Activated naive CD4-positive, alpha-beta T cell (primary cell): ENCODE measurements at places on chromosomes 2 and 18.

DNA sequence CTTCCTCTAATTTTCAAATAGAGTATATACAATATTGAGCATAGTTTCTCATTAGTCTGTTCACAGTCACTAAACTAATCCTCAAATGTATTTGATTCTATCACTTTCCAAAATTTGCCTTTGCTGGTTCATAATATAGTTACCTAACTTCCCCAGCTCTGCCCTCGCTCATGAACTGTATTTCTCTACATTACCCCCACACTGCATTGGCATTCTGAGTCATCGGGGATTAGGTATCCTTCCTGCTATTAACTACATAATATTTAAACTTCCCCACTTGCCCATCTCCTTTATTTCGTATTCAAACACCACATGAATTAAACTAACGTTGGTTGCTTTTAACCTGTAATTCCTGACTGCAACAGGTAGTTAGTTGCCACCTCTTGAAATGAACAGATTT lies 14.8 kb upstream of the CLASP1 start:
- no peak for DNase-seq

- no peak for DNase-seq
These were observed 1074.4 kb upstream of the GYPC start for GRCh38 chr2:125581557-125581956.

GRCh38 chr18:58168993-58169392 lies 125.0 kb downstream of the NEDD4L start:
- DNase-seq, result no peak

- DNase-seq, result no peak
These were observed 702.2 kb upstream of the NRXN1 start for GRCh38 chr2:51734115-51734514.

DNA sequence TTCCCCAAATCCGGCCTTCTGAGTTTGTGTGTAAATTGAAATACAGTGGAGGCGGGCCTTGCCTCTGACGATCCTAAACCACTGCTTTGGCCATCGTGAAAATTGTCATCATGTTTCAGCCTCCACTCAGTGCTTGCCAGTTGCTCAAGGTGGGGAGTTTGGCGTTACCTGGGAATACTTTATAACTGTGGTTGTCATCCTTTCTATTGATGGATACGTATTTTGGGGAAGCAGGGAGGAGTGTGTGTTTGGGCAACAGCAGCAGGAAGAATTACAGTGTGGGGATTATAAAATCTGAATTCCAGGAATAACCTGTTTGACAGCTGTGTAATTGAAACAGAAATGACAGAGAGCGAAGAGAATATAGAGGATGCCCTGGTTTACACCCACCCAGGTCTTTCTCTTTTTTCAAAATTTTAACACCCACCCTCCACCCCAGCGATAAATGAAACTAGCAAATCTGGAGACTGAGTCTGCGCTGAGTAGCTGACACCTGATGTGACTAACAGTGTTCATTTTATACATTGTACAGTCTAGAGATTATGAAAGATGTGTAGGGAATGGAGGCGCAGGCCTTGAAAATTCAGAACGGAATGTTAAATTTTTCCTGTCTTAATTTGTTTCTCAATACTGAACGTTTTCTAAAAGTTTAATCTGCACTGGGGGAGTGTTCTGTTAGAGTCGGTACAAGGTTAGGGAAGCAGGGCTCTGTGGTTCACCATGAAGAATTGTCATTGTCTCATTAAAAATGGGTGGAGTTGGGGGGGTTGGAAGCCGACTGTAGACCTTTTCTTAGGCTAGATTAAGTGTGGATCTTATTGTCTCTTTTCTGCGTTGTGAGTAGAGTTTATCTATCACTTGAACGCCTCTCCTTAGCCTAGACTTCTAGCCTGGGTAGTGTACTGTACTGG lies 1.6 kb downstream of the MAP4K4 start:
- no peak for DNase-seq

DNA sequence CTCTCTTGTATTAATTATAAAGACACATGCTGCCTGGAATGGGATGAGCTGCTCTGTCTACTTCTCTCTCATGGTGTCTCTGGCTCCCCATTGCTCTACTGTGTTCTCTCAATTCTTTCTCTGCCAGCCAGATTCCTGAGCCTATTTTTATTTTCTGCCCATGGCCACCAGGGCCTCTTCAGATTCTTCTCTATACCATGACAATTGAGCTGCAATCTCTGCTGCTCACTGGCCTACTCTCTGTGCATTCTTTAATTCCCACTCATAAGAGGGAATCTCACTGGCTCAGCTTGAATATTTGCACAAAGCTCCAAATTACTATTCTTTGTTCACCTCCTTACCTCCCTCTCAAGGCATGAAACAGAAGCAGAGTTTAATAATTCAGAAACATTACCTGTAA lies 161.4 kb upstream of the GULP1 start:
- DNase-seq, result no peak

DNA sequence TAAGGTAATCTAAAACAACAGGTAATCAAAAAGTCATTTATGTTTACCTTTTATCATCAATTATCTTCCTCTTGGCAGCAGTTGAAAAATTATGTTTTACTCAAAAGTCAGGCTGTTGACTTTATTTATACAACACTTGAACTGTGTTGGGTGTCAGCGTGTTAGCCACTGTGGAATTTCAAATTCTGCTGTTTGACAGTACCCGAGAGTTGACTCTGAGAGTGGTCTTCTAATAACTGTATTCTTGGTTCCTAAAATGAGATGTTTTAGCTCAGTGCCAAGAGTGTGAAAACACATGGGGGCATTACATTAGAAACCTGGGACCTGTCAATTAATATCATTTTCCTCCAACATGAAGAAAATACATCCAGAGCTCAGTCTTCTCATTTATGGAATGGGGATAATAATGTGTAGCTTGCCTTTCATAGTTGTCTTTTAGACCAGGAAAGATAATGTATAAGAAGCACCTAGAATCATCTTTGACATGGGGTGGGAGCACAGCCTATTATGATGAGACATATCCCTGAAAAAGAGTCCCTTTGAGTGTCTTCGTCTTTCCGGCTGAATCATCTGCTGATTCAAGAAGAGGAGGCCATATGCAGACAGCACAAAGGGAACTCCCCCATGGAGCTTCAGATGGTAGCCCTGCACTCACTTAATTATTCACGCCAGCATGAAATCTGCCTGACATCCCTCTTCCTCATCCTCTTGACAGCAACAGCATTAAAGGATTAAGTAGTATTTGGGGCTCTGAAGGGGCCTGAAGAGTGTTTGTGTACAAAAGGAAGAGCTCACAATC lies 89.1 kb downstream of the AFF3 start:
- no peak for DNase-seq

DNA sequence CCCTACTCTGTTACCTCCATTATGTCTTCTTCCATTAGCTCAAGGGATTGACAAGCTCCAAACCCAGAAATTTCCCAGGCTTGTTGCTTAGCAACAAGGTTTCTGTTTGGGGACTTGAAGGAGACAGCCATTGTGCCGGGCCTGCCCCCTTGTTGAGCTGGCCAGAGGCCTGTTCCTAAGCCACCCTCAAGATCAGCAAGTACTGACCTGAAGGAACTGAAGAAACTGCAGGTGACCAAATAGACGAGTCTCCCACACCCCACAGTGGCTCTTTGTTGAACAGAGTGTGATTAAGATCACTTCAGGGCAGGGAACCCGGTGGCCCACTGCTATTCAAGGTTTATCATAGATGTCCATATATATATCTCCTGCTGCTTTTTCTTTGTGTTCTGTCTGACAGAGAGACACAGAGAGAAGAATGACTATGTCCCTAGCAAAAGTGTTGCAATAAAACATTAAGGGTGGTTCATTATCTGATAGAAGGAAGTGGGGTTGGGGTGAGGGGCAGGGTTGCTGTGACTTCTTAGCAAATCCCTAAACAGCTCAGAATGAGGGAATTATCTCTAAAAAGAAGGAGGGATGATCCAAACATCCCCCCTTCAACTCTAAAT lies 69.2 kb downstream of the RNF144A start:
- no peak for DNase-seq

DNA sequence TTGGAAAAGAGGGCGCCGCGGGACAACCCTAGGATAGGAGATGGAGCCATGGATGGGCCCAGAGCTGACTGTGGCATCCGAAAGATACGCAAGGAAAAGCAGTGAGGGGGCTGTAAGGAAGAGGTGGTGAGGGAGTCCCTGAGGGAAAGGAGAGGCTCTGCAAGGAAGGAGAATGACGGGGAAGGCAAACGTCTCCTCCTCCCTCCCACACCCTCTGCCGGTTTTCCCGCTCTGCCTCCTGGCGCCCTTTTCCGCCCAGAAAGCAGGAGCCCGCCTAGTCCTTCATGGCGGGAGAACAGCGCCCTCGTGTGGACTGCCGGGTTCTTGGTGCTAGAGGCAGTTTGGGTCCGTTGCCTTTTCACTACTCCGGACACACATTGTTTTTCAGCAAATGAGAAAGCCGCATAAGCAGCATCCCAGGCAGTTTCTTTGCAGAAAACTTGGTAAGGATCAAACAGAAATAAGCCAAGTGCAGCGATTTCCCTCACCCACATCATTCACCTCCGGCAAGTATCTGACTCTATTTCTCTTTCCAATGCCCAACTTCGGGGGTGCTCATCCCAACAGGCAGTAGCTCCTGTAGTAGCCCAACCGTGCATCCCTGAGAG lies 200.4 kb downstream of the INO80D start:
- peak; percentile 14 for DNase-seq

DNA sequence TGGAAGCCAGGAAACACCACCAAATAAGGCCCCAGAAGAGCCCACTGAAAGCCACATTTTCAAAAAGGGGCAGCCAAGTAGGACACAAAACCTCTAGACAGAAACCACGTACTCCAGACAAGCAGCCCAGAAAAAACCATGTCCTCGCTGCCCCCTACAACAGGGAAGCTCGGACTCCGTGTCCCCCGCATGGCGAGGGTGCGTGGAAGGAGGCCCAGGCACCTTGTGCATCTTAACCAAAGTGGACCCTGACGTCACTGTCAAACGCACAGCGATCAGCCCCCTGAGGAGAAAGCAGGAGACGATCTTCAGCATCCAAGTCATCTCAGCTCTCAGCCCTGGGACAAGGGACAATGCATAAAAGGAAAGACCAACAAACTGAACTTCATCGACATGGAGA lies 168.4 kb downstream of the EIPR1 start:
- DNase-seq, result no peak

- DNase-seq, result no peak
These were observed 10.4 kb downstream of the PAIP2B start for GRCh38 chr2:71216501-71216900.

DNA sequence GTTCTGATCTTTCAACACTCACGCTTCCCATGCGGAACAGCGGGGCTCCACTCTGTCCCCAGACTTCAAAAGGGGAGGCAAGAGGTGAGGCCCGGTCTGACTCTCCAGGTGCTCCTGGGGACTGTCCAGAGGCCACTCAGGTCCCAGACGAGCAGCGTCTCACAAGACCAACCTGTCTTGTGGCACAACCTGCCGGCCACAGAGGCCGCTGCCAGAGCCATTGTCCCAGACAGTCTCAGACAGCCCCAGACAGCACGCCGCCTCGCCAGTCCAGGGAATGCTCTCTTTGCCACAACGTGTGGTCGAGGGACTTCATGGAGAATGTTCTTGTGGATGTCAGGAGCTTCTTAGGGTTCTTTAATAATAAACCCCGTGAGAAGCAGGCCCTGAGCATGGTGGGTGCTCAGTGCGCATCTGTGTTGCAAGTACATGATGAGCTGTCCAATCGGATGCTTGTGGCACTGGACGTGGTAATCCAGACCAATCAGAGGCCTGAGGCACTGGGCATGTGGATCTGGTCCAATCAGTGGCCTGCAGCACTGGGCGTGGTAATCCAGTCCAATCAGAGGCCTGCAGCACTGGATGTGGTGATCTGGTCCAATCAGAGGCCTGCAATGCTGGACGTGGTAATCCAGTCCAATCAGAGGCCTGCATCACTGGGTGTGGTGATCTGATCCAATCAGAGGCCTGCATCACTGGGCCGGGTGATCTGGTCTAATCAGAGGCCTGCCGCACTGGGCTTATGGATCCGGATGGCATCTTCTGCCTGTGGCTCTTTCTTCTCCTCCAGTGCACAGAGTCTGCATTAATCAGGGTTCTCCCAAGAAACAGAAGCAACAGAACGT lies 76.4 kb downstream of the TMEM18 start:
- no peak for DNase-seq

DNA sequence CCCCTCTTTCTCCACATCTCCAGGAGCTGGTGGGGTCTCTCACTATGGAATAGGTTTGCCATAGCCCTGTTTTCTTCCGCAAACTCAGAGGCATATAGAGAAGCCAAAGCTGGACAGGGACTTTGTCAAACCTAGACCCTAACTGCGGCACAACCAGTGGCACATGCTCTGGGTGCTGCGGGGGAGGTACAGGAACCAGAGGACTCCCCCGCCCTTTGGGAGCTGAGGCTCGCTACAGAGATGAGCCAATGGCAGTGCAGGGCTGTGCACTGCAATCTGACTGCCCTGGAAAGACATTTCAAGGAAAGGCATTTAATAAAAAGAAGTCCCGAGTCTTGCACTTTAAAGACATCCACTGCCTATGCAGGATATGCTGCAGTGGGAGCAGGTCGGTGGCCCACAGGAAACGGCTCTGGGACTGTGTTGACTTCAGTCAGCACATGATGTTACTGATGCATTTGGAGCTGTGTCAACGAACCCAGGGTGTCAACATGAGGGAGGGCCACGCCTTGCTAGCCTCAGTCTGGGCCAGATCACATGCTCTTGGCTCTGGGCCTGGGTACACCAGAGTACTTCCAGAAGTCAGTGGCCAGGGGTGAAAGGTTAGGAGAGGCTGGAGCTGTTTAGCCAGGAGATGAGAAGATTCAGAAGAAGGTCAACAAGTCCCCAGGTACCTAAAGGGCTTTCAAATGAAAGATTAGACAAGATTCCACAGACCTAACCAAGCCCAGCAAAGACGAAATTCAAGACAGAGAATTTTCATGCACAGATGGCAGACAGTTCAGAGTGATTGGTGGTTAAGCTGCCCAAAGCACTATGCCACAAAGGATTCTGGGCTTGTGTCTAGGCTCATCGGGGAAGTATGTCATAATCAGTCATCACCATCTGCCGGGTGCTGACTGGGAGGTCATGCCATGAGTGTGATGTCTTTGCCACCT lies 8.2 kb downstream of the SLC35F6 start:
- DNase-seq, result peak; percentile 29

GRCh38 chr2:200862532-200863000 lies 1.9 kb downstream of the CLK1 start:
- DNase-seq, result no peak

GRCh38 chr2:6352247-6352646 lies 513.5 kb downstream of the CMPK2 start:
- DNase-seq, result no peak

GRCh38 chr2:97745474-97746174 lies 32.2 kb downstream of the ZAP70 start:
- no peak for DNase-seq

- DNase-seq, result no peak
These were observed 491.6 kb downstream of the RIT2 start for GRCh38 chr18:42623935-42624334.
